IMR-90 (cell line): ENCODE measurements at places on chromosomes 12 and 14. TPM values are rescaled to one million over a fixed set of nuclear protein-coding genes. Genes with fewer than 3 reads are reported as not detected.
A peak's percentile ranks its signal among the peaks of the same experiment; 100 is the strongest.

DNA sequence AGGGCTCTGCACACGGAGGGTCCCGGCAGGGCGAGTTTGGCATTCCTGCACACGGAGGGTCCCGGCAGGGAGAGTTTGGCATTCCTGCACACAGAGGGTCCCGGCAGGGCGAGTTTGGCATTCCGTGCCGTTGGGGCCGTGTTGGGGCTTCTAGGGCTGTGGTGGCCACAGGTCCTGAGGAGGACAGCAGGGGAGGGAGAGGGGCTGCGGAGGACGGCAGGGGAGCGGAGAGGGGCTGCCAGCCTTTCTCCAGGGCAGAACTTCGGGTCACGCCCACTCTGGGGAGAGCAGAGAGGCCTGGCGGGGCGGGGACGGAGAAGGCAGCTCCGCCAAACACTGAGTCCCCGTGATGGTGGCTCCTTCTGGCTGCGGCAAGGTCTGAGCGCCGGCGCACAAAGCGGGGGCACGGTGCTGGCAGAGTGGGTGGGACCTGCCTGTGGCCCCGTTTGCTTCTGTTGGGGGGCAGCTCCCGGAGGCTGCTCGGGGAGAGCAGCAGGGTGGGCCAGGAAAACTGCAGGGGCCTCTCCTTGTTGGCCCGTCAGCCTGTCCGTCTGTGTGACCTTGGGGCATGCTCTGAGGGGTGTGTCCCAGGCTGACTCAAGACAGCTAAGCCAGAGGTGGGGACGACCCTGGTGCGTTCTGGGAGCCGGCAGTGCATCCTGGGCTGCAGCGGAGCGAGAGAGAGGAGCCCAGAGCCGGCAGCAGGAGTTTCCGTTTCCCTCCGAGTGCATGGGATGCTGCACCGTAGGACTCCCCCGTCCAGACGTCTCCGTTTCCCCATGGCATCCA lies 60.2 kb downstream of the LRCOL1 start:
- no peak for DNase-seq

- DNase-seq = no peak
Measured at GRCh38 chr12:65918021-65918420, 93.7 kb downstream of the HMGA2 start.

DNA sequence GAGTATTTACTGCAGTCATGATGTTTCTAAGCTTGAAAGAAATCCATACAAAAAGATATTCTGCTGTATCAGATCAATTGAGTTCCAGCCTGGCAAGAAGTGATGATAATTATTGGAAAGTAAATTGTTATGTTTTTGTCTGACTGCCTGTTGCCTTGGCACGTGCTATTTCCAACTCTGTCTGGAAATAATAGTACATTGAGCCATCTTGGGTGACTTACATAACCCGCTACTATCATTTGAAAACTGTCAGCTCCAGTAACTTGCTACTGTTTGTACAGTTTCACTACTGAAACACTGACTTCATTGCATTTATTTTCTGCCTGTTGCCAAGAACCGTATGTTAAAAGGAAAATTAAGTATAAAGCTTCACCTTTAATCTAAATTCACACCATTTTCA lies 318.6 kb downstream of the ITPR2 start:
- DNase-seq = no peak

The IRAK3 gene
- total RNA-seq = 0.72 and 1.1 TPM in 2 replicates

DNA sequence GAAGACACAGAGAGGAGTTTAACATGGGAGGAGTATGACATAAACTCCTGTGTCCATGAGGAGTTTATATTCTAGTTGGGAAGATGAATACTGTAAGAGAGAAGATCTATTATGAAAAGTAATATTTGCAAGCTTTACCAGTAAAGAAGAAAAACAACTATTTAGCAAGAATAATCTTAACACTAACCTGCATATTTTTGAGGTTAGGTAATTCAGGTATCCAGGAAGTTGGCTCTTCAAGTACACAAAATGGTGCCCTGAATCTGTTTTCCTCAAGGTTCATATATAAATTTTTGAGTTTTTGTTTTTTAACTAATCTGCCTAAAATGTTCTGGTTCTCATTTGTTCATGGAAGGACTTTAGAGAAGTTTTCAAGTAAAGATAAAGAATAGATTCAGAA lies 33.9 kb upstream of the KCNMB4 start:
- DNase-seq = no peak

- no peak for DNase-seq
Measured at GRCh38 chr12:120997448-120997847, 18.8 kb downstream of the C12orf43 start.

DNA sequence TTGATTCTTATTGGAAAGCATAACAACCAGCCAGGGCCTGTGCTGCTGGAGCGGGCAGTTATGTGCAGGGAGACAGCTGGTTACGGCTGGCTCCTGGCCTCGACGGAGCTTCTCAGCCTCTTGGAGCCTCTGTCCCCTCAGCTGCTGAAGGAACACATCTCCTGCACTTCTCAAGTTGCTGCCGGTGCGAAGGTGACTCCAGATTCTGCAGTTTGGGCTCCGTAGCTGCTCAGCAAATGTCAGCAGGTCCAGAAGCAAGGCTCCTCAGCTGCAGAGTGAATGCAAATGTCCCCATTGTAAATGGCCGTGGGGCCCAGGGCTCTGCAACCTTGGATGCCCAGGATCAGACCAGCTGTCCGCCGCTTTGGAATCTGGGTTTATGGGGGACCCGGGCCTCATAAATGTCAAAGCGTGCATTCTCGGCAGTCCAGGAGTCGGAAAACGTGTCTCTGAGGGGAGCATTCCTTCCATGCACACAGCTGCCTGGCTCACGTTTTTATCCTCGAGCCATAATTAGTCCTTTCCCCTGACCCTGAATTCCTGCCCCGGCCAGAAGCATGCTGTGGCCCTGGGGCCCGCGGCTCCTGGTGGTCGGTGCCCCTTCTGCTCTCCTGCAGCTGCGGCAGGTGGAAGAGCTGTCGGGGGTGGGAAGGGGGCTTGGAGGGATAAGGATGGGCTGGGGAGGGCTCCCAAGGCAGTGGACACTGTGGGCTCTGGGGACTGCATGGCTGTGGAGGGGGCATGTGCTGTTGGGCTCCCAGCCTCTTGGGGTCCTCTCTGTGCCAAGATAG lies 106.0 kb downstream of the KIF26A start:
- no peak for DNase-seq

The GALNT9 gene
- under 0.01 TPM in 1 of 2 replicates, not detected in the other for total RNA-seq

DNA sequence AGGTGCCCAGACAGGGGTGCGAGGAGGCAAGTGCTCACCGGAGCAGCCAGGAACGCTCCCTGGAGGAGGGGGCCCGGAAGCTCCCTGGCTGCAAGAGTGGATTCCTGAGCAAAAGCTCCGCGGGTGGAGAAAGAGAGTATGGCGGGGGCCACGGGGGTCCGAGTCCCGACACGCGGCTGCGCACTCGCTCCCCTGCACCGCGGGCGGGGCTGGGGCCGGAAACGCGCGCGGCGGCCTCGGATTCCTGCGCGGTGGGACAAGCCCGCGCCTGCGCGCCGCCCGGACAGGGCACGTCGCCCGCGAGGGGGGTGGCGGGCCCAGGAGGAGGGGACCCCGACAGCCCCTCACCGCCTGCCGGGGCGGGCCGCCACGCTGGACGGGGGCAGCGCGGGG lies 27.8 kb upstream of the GPR132 start:
- peak; percentile 58 for DNase-seq

DNA sequence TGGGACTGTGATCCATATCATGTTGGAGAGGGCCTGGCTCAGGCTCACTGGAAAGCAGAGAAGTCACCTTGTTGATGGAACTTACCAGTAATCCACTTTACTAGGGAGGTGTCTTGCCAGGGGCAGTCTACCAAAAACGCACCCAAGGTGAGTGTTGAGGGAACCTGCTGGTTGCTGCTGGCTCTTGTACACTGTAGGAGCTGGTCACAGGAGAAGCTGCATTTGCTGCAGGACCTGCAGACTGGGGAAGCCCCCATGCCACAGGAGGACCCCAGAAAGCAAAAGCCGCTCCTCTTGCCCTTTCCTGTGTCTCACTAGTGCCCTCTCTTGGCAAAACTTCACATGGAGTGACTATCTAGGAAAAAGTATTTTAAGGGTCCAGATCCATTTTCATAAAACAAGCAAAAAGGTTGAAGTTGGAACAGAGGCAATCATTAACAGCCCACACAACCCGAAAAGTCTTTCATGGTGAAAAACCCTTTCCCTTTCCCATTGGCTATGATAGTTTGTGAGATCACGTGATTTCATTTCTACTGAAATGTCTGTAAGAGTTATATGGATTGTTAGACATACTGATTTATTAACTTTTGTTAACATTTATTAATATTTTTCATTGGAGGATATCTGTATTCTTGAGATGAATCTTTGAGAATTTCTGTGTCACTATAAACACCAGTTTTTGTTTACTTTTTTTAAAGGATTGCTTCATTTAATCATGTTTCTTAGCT lies 59.2 kb downstream of the RASSF8 start:
- DNase-seq = peak; percentile 36

- no peak for DNase-seq
Measured at GRCh38 chr14:73245480-73246325, 8.4 kb downstream of the PAPLN start.

- DNase-seq = no peak
Measured at GRCh38 chr14:80117876-80118275, 93.4 kb downstream of the DIO2 start.

- DNase-seq = no peak
Measured at GRCh38 chr14:91041450-91041849, 19.0 kb downstream of the RPS6KA5 start.

DNA sequence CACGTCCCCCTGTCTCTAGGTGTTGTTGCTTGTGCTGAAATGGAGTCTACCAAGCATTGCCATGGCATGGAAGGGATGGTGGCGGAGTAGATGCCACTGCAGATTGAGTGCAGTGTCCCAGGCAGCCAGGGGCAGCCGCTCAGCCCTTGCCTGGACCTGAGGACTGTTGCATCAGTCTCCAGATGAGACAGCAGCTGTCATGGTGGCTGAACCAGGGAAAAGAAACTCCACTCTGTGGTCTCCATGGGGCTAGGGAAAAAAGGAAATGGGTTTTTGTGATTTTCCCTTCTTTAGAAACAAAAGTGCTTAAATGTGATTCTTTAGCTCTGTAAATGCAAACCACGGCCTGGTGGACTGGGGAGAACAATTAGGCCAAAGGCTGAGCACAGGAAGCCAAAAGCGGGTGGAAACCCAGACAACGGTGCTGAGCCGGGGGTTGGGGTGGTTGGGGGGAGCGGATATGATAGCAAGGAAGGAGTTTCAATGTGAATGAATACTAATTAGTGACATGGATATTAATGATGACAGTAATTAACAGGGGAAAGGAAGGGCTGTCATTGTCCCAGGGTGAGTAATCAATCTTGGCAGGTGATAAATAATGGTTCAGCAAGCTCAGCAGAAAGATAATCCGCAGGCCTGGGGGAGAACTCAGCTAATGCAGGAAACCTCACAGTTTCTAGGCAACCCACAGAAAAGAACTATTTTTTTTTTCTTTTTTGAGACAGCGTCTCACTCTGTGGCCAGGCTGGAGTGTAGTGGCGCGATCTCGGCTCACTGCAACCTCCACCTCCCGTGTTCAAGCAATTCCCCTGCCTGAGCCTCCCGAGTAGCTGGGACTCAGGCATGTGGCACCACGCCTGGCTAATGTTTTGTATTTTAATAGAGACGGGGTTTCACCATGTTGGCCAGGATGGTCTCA lies 442.6 kb downstream of the DPF3 start:
- DNase-seq = no peak

The OAS3 gene
- total RNA-seq = 4.1 and 4.4 TPM in 2 replicates

DNA sequence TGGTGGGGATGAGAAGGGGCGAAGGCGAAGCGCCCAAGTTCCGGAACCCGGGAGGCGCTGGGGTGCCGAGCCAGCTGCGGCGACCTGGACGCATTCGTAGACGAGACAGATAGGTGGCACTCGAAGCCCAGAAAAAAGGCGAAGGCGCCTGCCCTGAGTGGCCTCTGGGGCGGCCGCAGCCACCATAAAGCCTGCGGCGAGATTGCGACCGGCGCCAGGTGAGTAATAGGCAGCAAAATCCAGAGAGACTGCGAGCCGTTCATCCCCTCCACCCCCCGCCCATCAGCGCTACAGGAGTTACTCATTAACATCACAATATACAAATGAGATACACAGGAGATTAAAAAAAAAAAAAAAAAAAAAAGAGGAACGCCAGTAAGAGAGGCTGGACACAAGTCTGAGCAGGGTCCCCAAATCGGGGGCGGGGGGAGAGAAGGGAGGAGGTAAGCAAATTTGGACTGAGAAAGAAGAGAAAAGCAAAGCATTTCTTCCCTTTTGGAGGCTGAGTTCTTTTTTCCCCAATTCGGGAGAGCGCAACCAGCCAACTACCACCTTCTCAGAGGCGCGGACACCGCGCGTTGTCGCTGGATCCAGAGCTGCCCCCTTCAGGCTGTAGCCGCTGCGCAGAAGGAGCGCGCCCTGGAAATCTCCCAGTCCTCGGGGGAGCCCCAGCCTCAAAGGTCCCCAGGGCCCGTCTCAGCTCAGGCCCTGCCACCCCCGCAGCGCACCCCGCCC lies 15.7 kb downstream of the TBX3 start:
- peak; percentile 84 for DNase-seq

GRCh38 chr12:4152145-4152795 lies 121.3 kb upstream of the CCND2 start:
- DNase-seq = no peak

The INHBE gene
- 0.56 and 0.90 TPM in 2 replicates for total RNA-seq

The MAP4K5 gene
- 46.1 and 66.1 TPM in 2 replicates for total RNA-seq

The KRT85 gene
- total RNA-seq = not detected in 2 replicates

- no peak for DNase-seq
Measured at GRCh38 chr12:52007158-52007921, 594 bp downstream of the TAMALIN start.

GRCh38 chr14:99671235-99672224 lies 12.6 kb upstream of the CYP46A1 start:
- DNase-seq = no peak

- no peak for DNase-seq
Measured at GRCh38 chr14:33529787-33530757, 420.8 kb downstream of the EGLN3 start.

DNA sequence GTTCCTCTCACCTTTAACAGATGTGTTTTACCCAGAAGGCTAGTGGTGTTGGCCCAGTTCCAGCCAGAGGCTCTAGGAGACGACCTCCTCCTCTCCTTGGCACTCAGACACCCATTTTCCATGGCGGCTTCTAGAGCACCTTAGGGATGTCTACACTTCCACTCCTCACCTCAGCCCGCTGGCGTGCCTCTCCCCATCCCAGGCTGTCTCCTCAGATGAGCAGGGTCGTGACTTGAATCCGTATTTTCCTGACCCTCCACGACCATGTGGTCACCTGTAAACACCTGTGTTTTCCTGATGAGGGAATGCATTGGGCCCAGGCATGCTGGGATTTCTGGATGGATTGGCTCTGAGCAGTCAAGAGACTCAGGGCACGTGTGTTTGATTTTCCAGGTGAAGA lies 21.8 kb upstream of the RIN3 start:
- DNase-seq = no peak

The TMEM19 gene
- total RNA-seq = 28.7 and 43.9 TPM in 2 replicates

GRCh38 chr12:30197392-30198057 lies 413.8 kb upstream of the TMTC1 start:
- DNase-seq = peak; percentile 43

DNA sequence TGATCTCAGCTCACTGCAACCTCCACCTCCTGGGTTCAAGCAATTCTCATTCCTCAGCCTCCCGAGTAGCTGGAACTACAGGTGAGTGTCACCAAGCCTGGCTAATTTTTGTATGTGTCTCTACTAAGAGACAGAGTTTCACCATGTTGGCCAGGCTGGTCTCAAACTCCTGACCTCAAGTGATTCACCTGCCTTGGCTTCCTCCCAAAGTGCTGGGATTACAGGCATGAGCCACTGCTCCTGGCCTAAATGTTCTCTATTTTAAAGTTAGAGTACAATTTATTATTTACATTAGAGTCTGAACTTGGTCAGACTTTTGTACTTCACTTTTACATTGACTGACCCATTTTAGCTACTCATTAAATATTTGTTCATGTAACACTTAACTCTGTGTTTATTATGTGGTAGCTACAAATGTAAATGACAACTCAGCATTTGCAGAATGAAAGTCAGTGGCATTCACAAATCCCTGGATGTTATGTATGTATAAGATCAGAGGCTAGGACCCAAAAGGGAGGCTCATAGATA lies 409.6 kb downstream of the APAF1 start:
- DNase-seq = no peak
